ENCODE measurements at places on chromosomes 5 and 9.

GRCh38 chr5:129903466-129904101 lies 681 bp upstream of the CHSY3 start:
- no peak for DNase-seq

DNA sequence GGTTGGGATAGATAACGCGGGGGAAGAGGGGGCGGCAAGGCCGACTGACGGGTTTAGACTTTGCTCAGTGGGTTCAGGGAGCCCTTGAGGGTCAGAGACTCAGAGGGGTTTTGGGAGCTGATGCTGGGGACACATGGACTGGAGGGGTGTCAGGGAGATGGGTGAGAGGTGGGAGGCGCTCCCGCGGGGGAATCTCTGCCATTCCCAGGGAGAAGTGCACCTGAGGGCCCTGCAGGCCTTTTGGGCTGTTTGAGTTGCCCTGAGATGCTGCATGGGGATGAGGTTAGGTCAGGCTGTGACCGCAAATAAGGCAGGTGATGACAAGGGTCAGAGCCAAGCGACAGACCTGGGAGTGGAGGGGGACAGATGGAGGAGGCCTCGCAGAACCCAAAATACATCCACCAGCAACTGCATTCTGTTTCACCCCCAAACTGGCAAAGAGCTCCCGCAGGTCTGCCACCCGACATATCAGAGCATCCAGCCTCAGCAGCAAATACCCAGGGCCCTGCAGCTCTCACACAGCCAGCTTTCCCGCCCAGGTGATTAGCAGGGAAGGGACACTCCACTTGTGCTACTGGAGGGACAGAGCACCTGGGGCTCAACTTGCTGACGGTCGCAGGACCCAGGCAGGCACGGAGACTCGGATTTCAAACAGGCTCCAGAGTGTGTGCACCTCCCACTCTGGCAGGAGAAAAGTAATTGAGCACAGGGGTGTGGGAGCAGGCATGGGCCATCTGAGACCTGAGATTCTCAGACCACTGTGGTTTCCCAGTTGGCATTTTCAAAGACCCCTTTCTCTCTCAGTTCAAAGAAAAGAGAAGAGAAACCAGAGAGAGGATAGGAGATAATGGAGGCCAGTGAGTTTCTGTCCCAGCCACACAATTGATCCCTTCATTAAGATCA lies 26.4 kb downstream of the TMOD1 start:
- DNase-seq = no peak

DNA sequence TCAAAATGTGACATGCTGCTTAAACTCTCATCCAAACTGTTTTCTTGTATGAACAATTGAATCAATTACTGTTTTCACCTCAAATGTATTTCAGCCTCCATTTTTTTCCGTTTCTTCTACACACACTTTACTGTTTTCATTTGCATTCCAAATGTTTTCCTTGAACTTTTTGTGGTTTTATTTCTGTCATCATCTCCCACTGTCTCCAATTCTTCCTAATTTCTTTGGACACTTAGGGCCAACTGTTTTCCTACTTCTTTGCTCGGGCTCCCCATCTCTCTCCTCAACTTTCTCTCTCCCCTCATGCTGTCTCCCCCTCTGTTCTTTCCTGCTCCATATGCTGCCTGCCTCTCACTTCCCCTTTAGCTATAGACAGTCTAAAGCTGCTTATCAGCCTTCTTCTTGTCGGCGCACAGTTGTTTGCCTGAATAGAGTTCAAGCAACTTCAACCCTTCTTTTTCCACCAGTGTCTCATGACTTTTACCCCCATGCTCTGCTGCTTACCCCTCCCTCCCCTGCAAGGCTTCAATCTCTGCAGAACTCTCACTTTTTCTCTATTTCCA lies 443.4 kb downstream of the DTWD2 start:
- no peak for DNase-seq

DNA sequence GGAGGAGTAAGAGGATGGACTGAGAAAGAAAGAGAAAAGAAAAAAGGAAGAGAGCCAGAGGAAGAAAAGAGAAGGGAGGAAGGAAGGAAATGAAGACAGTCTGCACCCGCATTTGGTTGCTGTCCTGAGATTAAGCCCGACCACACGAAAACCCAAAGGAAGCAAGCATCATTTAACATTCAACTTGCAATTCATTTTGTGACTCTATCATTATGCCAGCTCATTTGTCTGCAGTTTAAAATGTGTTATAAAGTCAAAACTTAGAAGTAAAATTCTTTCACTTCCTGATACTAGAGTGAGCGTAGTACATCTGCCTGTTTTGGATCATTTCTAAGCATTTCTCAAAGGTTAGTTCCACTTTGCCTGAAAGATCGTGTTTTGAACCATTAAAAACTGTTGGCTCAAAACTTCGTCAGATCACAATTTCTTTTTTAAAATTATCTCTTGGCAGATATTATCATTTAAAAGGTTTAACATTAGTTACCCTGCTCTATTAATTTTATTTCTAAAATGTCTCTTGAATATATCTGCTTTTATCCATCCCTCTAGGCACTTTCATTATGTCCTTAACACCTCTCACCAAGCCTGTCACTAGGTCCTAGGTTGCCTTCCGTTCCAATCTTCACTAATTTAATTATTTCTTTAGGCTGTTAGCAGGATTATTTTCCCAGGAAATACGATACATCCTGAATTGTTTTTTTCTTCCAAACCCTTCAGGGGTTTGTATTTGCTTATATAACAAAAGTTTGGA lies 240.9 kb downstream of the TLE4 start:
- no peak for DNase-seq

DNA sequence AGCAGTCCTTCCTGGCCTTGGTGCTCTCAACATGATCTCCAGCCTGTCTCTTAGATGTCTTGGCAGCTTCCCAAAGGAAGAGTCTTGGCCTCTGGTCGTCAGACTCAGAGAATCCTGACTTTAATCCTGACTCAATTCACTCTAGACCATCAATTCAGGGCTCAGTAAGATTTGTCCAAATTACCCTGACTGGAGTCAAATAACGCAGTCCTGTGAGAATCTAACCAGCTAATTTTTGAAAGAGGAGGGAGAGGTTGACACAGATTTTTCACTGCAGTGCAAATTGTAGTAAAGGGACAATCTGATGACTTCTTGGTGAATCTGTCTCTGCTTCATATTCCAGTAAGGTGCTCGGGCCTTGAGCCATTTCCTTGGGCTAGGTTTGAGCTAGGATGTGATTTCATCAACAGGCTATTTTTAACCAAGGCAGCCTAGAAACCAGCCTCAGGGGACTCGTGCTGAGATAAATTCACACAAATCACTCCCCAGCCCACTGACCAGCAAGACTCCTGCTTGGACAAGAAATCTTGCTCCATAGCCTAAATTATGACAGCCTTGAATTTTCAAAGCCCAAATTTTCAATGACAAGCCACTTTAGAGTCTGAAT lies 257.4 kb downstream of the ENC1 start:
- DNase-seq = peak; percentile 69

DNA sequence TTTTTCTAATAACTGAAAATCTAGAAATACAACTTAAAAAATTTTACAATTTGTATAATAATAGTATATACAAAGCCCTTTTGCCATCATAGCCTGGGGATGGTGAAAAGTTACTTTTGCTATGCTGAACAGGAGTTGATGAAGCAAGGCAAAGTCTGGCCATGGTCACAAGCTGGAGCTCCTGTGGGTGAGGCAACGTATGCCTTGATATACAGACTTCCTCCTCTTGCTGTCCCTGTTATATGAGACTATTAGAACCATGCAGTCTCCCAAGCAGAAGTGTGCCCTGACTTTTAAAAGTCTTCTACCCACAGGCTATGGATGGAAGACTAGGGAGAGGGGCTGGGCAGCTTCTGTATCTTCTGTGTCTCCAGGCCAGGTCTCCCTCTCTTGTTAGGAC lies 15.7 kb downstream of the FAM151B start:
- no peak for DNase-seq

DNA sequence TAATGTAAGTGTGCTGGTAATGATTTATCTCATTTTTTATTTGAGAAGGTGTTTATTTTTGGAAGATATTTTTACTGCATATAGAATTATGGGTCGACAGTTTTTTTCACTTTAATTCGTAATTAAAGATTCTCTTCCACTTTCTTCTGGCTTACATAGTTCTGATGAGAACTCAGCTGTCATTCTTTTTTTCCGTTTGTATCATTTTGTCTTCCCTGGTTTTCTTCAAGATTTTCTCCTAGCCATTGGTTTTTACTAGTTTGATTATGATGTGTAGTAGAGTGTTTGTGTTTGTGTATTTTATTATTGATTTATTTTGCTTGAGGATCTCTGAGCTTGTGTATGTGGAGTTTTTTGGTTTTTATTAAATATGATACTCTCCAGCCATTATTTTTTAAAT lies 21.7 kb downstream of the SLF1 start:
- no peak for DNase-seq

- DNase-seq = no peak
Measured at GRCh38 chr5:15757103-15757502, 257.1 kb downstream of the FBXL7 start.

- no peak for DNase-seq
Measured at GRCh38 chr9:17171309-17172094, 36.7 kb downstream of the CNTLN start.

DNA sequence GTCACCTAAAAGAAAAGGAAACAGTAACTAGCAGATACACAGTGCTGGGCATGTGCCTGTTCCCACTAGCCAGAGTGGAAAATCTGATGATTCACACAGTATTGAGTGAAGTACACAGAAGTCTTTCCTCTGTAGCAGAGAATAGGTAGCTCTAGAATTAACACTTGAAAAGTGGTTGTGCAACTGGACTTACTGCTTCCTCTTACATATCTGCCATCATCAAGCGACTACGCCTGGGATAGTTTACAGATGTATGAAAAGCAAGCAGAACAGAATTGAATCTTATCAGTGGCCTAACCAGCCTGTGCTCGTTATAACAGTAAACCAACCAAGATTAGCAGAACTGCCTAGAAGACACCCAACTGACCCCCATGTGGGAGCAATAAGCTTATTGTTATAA lies 130.6 kb downstream of the DTWD2 start:
- no peak for DNase-seq

- no peak for DNase-seq
Measured at GRCh38 chr5:150598821-150599273, 41.6 kb upstream of the SYNPO start.

GRCh38 chr5:76175821-76176403 lies 92.7 kb downstream of the SV2C start:
- no peak for DNase-seq

DNA sequence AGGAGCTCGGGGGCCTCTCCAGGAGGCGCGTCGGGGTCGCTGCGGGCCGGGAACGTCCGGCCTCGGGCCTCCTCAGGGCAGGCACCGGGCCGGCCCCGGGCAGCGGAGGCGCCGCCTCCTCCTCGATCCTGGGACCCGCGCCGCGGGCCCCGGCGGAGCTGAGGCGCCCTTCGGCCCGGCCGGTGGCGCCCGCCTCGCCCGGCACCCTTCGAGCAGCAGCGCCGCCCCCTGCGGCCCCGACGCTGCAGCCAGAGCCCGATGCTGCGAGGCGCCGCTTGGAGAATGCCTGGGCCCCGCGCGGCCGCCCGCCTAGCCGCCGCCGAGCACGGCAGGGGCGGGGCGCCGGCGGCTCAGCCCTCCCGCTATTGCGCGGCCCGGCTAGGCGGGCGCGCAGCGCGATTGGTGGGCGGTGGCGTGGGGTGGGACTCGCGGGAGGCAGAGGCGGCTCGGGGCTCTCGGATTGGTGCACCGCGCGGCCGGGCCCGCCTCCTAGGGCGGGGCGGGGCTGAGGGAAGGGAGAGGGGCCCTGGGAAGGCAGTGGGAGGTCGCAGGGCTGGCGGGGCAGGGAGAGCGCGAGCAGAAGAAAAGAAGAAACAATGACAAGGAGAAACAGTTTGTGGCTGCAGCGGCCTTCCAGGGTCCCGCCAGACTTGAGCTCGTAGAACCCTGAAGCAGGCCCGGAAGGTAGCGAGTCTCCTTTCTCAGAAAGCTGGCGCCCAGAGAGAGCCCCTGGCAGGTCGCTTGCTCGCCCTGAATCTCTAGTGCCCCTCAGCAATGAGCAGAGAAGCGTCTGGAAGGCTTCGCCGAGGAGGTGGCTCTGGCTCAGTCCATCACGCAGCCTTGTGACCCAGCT lies at the start of gene EEIG1:
Gene EEIG1 (minus strand): TSS at position 284 of the 853 bp plus-strand sequence. CDS start 852 bp downstream, outside the sequence.
- peak; percentile 66 for DNase-seq
